NCI-H2029 (cell line): ENCODE measurements at places on chromosomes 6 and 20.

DNA sequence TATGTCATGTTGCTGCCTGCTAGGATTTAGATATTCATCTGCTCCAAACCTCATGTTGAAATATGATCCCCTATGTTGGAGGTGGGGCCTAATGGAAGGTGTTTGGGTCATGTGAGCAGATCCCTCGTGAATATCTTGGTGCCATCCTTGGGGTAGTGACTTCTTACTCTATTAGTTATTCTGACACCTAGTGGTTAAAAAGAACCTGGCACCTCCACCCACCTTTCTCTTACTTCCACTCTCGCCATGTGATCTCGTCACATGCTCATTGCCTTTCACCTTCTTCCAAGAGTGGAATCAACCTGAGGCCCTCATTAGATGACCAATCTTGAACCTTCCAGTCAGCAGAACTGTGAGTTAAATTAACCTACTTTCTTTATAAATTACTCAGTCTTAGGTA, 549.4 kb upstream of the SYNCRIP start:
- DNase-seq: no peak

DNA sequence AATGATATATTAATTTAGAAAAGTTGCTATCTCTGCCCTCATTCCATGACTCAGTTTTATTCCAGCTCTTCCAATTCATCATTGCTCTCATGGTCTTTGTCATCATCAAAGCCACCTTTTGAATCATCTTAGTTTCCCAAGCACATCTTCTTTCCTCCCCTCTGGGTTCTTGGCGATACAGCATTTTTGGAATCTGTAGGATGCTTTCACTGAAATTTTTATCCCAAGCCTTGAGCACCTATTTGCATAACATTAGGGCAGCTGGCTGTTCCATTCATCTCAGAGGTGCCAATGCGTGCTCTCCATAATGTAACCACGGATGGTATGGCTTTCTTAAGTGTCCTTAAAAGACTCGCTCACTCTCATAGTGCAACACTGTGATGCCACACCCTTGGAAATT, 100.4 kb downstream of the SNX5 start:
- no peak for DNase-seq

DNA sequence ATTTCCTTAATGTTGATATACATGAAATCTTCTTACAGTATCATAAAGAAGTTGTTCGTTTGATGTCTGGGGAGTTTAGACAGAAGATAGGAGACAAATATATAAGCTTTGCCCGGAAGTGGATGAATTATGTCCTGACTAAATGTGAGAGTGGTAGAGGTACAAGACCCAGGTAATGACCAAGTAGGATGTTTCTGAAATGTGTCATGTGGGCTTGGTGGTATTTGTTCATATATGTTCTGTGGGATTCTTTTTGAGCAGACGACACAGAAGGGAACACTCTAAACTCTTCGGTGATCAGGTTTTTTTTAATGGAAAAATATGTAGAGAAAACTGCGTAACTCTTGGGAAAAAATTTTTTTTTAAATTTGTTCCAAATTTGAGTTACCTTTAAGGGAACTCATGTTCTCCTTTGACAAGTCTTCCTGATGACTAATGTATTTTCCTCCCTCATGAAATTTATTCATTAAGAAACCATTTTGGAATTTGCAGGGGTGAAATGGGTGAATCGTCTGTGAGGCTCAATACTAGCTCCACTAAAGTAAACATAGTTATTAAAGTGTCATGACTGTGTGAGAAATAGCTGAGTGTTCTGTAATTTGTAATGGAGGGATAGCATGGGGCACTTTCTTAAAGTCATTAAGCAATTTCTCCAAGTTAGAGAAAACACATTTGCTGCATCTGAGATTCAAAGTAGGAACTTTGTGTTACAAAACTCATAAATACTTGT, 100.6 kb downstream of the MAP3K4 start:
- no peak for DNase-seq

GRCh38 chr20:59779656-59780380, 153.6 kb downstream of the SYCP2 start:
- DNase-seq: no peak

DNA sequence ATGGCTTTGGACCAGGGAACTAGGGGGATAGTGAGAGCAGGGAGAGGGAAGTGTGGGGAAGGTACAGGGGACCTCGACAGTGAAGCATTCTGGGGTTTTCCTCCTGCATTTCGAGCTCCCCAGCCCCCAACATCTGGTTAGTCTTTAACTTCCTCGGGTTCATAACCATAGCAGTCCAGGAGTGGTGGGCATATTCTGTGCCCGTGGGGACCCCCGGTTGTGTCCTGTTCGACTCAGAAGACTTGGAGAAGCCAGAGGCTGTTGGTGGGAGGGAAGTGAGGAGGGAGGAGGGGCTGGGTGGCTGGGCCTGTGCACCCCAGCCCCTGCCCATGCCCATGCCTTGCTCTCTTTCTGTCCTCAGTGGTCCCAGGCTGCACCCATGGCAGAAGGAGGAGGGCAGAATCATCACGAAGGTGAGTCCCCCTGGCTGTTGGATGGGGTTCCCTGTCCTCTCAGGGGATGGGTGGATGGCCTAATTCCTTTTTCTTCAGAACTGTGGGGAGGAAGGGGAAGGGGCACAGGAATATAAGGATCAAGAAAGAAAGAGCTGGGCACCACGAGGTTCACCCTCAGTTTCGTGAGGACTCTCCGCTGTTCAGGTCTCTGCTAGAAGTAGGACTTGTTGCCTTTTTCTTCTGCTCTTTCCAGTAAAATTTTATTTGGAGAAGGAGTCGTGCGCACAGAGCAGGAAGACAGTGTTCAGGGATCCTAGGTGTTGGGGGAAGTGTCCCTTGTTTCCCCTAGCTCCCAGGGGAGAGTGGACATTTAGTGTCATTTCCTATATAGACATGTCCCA, 4.2 kb downstream of the VEGFA start:
- no peak for DNase-seq

GRCh38 chr20:35277127-35277526, 795 bp downstream of the MMP24OS start:
- DNase-seq: no peak

- no peak for DNase-seq
These were observed 61.6 kb upstream of the SLCO4A1 start for GRCh38 chr20:62580733-62581132.

- DNase-seq: no peak
These were observed 5.6 kb downstream of the TRAM2 start for GRCh38 chr6:52571099-52571755.

GRCh38 chr6:114390176-114390575, 47.4 kb upstream of the HS3ST5 start:
- DNase-seq: no peak

- DNase-seq: no peak
These were observed 12.1 kb downstream of the WRNIP1 start for GRCh38 chr6:2777249-2777648.

GRCh38 chr6:13560651-13561044, 13.8 kb upstream of the SIRT5 start:
- DNase-seq: no peak

DNA sequence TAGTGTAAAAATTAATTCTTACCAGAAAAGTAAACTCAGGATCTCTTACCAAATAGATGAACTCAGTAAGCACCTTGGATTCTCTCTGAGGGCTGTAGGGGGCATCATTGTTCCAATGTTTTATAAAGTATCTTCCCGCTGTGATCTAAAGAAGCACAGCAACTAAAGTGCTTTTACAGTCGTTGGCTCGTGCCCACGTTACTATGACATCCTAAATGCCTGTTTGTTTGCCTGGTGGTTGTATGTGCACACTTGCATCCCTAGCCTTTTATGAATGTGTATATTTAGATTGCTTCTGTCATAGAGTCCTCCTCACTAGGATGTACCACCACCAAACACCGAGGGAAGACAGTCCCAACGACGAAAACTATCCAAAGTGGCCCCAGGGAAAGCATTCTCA, 34.5 kb downstream of the SLX4IP start:
- peak; percentile 96 for DNase-seq

DNA sequence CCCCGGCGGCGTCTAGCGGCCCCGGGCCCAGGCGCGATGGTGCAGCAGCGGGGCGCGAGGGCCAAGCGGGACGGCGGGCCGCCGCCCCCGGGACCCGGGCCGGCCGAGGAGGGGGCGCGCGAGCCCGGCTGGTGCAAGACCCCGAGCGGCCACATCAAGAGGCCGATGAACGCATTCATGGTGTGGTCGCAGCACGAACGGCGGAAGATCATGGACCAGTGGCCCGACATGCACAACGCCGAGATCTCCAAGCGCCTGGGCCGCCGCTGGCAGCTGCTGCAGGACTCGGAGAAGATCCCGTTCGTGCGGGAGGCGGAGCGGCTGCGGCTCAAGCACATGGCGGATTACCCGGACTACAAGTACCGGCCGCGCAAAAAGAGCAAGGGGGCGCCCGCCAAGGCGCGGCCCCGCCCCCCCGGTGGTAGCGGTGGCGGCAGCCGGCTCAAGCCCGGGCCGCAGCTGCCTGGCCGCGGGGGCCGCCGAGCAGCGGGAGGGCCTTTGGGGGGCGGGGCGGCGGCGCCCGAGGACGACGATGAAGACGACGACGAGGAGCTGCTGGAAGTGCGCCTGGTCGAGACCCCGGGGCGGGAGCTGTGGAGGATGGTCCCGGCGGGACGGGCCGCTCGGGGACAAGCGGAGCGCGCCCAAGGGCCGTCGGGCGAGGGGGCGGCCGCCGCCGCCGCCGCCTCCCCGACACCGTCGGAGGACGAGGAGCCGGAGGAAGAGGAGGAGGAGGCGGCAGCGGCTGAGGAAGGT, 715 bp downstream of the SOX12 start:
- peak; percentile 44 for DNase-seq

DNA sequence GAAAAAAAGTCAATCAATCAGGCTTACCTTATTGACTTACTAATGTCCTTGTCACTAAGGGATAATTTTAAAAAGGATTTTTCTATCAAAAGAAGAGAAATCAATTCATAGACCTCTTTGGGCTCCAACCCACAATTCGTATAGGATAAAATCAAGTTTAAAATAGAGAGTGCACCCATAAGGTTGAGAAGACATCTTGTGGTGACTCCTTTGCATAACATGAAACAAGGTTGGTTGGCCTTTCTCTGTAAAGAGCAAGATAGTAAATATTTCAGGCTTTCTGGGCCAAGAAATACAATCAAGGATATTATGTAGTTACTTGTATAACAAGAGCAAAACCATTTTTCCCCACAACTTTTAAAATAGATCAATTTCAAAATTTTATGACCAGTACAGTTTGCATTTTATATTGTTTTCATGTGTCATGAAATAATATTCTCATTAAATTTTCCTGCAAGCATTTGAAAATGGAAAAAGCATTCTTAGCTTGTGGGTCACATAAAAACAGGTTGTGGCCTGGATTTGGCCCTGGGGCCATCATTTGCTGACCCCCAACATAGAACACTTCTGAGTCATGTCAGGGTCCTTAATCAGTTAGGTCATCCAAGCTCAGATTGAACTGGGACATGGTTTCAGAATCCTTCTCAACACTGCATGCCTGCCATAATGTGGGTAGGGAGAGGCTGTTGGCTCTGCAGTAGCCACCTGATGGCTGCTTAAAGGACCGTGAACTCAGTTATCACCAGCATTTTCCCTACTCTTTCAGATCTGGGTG, 76.7 kb downstream of the MYB start:
- DNase-seq: no peak

DNA sequence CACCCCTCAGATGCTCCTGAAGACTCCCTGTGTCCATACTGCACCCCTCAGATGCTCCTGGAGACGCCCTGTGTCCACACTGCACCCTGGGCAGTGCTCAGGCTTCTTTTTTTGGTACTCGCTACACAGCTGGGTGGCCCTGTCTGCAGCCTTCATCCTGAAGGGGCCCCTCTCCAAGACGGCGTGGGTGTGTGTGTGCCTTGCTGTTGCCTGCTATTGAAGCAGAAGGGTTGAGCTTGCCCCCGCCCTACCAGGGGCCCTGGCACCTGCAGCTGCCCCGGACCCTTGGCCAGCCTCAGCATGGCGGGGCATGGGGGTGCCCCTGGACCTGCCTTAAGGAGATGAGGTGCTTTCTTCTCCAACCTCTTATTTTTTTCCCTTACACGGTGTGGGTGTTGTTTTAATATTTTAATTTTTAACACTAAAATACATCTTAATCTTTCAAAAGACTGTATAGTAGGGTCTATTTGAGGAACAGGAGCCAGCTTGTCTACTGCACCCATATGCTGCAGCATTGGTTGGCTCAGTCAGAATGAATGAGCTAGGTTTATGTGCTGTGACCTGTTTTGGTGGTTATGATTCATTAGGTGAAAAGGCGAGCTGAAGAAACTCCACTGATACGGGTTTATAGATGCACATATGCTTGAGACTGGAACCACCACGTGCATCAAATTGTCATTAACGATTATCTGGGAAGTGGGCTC, 135.9 kb downstream of the AGPAT4 start:
- DNase-seq: no peak

DNA sequence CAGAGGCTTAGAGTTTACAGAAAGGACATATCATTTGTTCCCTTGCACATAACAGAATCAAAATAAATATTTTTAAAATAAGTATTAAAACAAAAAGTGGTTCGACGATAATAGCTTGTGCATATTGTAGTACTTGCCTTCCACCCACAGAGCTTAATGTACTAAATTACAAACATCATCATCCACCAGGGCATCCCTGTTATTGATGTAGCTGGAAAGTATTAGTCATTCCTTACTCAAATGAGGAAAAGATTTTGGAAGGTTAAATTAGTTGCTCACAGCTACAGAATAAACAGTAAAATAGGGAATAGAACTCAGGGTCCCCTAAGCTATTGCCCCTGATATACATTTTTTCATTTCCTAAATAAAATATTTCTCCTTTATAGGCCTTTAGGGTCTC, 150.3 kb downstream of the PTPRK start:
- no peak for DNase-seq

DNA sequence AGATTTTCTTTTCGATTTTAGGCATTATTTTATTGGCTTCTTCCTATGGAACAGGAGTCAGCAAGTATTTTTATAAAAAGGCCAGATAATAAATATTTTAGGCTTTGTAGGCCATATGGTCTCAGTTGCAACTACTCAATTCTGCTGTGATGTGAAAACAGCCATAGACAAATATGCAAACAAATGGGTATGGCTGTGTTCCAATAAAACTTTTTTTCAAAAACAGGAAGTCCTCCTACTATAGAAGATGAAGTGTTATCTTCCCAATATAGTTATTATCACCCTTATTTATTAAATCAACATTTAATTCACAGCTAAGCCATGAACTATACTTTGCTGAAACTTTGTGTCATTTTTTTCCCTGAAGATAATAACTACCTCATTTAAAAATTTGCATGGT, 57.2 kb downstream of the CHD6 start:
- DNase-seq: no peak

GRCh38 chr6:26594730-26595632, 1.8 kb upstream of the ABT1 start:
- no peak for DNase-seq

DNA sequence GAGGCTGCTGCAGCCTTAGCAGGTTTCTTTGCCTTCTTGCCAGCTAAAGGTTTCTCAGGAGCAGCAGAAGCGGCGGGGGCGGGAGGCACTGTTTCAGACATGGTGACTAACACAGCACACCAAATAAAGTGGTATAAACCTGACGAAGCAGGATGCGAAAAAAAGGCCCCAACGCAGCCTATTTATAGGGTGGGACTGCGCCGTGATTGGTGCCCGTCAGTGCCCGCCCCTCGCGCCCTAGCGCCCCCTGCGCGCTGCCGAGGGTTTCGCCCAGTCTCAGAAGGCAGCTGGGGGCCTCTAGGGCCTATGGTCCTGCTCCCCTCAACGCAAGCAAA, 55.0 kb downstream of the TRIM38 start:
- peak; percentile 81 for DNase-seq
